ENCODE measurements at places on chromosomes 11 and 22.

DNA sequence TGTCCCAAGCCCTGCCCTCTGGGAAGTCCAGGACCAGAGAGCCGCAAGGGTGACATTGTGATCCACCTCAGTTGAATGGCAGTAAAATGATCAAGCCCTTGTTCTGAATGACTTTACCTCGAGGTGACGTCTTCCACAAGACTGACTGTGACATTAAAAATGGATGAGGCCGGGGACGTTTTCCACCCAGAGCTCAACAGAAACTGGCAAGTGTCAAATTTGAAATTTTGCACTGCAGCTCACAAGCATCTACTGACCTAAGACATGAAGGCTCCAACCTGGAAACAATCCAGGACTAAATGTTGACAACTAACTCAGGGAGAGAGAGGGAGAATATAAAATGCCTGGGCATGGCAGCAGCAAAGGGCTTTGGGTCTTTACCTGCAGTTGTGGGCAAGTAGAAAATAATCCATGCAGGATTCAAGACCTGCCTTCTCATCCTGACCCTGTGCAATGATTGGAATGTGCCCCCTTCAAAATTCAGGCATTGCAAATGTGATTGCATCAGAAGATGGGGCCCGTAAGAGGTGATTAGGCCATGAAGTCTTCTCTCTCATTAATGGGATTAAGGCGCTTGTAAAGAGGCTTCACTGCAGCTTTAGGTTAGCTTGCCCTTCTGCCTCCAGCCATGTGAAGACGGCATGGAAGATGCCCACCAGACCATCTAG is 33.6 kb upstream of the CLMP start:
- no peak for DNase-seq

DNA sequence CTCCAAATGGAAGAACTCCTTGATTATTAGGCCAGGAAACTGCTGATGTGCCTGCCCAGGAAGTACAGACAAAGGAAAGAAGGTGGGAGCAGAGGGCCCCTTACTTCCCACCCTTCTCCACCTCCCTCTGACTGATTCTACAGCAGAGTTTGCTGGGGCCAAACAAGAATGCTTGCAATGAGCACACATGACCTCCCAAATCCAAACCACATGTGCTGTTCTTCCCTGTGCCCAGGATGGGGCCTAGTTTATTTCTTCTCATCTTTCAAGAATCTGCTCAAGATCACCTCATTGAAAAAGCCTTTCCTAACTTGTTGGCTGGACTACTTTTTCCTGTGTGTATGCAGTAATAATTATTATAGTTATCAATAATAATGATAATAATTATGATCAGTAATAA is 286.1 kb downstream of the RAB38 start:
- DNase-seq: no peak

DNA sequence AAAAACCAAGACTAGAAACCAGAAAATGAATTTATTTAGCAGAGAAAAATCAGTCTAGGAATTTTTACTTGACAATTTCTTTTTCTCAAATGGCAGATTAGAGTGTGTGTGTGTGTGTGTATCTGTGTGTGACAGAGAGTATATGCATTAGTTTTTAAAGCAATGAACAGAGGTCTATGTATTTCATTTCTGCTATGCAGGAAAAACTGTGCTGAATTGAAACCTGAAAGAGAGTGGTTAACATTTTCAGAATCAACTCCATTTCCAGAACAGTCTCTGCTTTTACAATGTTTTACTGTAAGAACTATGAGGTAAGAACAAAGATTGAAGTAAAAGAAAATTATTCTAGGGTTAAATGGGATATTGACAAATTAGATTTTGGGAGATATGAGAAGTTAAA is 114.8 kb downstream of the GRM5 start:
- DNase-seq: no peak

GRCh38 chr11:70717936-70718595 is 319.7 kb downstream of the CTTN start:
- no peak for DNase-seq
